ENCODE measurements at places on chromosomes 4 and X.

DNA sequence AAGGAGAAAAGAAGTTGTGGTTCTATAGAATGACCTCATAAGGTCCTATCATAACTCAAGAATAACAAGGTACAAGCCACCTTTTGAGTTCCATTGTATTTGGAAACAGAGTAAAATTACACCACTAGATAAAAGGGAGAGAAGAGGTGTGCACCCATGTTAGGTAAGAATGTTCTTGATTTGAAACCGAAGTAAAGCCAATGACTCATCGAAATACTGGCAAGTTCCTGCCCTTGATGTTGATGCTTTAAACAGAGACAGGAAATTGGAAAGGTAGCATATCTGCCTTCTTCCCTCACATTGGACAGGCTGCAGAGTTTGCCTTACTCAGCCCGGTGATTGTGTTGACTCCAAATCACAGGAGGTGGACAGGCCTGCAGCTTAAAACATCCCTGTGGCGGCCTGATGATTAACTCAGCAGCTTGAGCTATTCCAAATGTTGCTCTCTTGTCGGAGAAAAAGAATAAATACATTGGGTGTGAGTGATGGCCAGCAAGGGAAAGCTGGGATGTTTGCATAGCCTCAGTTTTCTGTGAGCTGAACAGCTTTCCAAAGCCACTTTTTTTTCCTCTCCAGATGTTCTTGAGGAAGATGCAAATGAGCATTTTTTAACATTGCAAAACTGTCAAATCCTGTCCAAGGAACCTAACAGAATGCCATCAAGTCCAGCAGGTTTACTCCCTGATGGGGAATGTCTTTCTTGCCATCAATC lies 321.1 kb downstream of the NKX6-1 start:
- DNase-seq = no peak
- H3K4me1 ChIP-seq = no peaks in the 10 kb centered on the region
- no peak overlapping the region for H3K27ac ChIP-seq

- H3K27me3 ChIP-seq = peaks cover 3% of the 10 kb centered on the region
- no peaks in the 10 kb centered on the region for H3K36me3 ChIP-seq
- H3K27ac ChIP-seq = no peak overlapping the region
- no peaks in the 10 kb centered on the region for H3K4me1 ChIP-seq
Observed at GRCh38 chr4:82108506-82108905, 265.3 kb downstream of the HNRNPD start.

GRCh38 chrX:8405631-8406030 lies 59.0 kb upstream of the VCX3B start:
- H3K27me3 ChIP-seq = no peaks in the 10 kb centered on the region
- no peak overlapping the region for H3K4me3 ChIP-seq

DNA sequence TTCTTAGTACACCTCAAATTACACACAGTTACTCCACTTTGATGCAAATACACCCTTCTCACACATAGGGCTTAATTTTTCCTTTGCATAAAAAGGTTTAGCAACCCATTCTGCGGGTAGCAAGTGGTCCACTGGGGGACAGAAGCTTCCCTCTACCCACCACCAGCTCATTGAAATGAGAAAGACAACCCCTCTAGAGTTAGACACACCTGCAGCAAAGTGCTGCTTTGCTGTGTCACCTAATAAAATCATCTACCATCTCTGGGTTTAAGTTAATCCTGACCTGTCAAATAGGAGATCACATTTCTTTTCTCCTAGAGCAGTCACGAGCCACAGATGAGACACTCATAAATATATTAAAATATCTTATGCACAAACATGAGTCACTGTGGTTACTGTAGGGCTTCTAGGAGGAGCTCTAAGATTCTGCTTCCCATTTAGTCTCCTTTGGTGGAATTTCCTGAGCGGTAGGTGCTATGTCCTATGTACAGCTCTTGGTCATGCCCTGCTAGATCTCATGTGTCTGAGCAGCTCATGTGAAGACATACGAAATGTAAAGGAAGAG lies 11.9 kb downstream of the BMX start:
- H3K4me1 ChIP-seq = no peaks in the 10 kb centered on the region
- H3K4me3 ChIP-seq = no peak overlapping the region
- DNase-seq = no peak
- no peak overlapping the region for H3K27ac ChIP-seq
- H3K27me3 ChIP-seq = peaks cover 2% of the 10 kb centered on the region
- H3K36me3 ChIP-seq = no peaks in the 10 kb centered on the region

GRCh38 chrX:134377537-134377936 lies 82.4 kb upstream of the HPRT1 start:
- H3K27me3 ChIP-seq = no peaks in the 10 kb centered on the region
- H3K4me1 ChIP-seq = peaks cover 4% of the 10 kb centered on the region
- H3K4me3 ChIP-seq = no peak overlapping the region
- no peak overlapping the region for H3K27ac ChIP-seq
- DNase-seq = no peak

GRCh38 chr4:157270552-157270951 lies 50.0 kb downstream of the GRIA2 start:
- H3K4me3 ChIP-seq = no peak overlapping the region
- H3K27ac ChIP-seq = no peak overlapping the region
- H3K27me3 ChIP-seq = no peaks in the 10 kb centered on the region
- no peaks in the 10 kb centered on the region for H3K4me1 ChIP-seq

- no peaks in the 10 kb centered on the region for H3K27me3 ChIP-seq
- H3K4me1 ChIP-seq = peaks cover 25% of the 10 kb centered on the region
- no peaks in the 10 kb centered on the region for H3K36me3 ChIP-seq
- H3K27ac ChIP-seq = no peak overlapping the region
- DNase-seq = no peak
Observed at GRCh38 chr4:15793506-15794363, 15.6 kb downstream of the CD38 start.

DNA sequence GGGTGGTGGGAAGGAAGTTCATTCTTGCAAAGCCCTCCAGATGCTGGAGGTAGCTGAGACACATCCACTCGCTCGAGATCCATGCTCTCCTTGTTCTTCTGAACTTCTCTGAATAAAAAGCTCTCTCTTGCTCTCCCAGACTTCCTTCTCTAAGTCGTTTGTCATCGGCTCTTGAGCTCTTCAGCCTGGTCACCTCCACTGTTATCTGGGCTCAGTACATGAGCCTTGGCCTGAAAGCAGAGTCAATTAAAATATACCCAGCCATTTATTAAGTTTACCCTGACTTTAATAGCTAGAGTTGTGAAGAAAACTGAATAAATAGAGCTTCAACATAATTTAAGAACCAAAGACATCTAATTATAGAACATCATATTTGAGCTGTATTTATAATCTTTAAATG lies 99.0 kb downstream of the CPE start:
- H3K27ac ChIP-seq = no peak overlapping the region
- H3K36me3 ChIP-seq = peaks cover 2% of the 10 kb centered on the region
- H3K4me3 ChIP-seq = no peak overlapping the region
- no peaks in the 10 kb centered on the region for H3K4me1 ChIP-seq

All from naive thymus-derived CD8-positive, alpha-beta T cell (primary cell).